Upper lobe of right lung (tissue), 1 donor: ENCODE measurements at places on chromosomes 7 and 10.

DNA sequence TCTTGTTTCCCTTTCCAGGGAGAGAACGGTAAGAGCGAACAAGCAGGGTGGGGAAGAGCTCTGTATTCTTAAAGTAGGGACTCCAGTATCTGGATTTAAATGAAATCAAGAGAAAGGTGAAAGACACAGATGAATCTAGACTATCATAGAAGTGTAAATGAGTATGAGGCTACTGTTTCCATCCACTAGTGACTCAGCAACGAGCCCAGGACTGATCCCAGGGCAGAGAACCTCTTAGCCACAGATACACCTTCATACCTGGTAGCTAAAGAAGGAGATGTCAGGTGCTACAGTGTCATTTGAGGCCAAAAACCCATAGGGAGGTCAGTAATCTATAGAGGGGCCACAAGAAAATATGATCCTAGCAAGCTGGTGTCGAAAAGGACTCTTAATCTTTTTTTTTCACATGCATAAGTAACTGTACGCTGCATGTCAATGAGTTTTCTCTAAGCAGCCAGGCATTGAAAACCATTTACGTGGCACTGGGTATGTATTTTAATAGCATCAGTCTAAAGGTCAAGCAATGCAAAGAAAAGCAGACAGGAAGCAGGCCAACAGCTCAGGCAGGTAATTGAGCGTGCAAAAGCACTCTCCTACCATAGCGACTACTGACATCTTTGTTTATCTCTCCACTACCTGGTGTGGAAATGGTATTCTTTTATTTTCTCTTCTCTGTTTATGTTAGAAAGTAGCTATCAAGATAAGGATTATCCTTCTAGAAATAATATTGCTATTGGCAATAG, 91.5 kb upstream of the EGR2 start:
- no peak for DNase-seq

- no peak for DNase-seq
These were observed 71.3 kb downstream of the KCND2 start for GRCh38 chr7:120344276-120344675.

DNA sequence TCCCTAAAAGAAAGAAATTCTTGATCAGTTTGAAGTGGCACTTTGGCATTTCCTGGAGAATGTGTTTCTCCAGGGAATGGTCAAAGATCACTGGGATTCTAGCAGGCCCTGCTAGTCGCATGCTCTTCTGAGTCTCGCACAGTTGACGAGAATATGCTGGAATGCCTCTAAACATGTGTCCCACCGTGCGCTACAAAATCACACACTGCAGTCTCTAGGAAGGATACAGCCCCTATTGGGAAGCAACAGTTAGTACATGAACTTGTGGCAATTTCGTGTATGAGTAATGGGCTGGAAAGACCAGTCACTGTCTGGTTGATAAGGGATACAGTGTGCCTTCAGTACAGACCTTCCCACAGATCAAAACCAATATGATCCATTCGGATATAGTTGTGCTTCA, 257.9 kb downstream of the PRPF18 start:
- DNase-seq = no peak

GRCh38 chr7:101597941-101598340, 31.2 kb downstream of the MYL10 start:
- no peak for DNase-seq

- no peak for DNase-seq
These were observed 14.1 kb downstream of the USP54 start for GRCh38 chr10:73576890-73577591.

GRCh38 chr10:3528271-3528670, 256.7 kb downstream of the KLF6 start:
- DNase-seq = no peak

DNA sequence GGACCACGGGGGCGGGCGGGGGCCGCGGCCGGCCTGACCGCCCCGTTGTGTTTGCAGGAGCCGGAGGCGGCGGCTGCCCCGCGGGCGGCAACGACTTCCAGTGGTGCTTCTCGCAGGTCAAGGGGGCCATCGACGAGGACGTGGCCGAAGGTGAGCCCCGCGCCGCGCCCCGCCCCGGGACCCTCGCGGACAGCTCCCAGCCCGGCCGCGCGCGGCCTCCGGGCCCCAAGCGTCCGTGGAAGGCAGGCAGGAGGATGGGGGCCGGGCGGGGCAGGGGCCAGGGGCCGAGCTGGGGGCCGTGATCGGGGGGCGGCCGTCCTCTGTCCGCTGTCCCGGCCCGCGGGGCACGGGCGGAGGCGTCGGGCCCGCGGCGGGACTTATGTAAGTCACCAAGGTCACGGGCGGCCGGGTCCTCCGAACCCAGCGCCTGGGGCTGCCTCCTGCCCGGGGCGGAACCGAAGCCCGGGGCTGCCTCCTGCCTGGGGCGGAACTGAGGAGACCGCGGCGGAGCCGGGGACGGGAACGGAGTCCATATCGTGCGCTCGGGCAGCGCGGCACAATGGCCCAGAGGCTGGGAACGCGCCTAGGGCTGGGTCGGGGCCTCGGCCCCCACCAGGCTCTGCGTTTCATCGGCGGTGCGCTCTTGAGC, 497 bp downstream of the PPP2R2D start:
- DNase-seq = peak; percentile 87

- DNase-seq = no peak
These were observed 90.5 kb downstream of the EZH2 start for GRCh38 chr7:148793590-148793989.

GRCh38 chr7:129525225-129525862, 23.0 kb downstream of the SMKR1 start:
- no peak for DNase-seq

DNA sequence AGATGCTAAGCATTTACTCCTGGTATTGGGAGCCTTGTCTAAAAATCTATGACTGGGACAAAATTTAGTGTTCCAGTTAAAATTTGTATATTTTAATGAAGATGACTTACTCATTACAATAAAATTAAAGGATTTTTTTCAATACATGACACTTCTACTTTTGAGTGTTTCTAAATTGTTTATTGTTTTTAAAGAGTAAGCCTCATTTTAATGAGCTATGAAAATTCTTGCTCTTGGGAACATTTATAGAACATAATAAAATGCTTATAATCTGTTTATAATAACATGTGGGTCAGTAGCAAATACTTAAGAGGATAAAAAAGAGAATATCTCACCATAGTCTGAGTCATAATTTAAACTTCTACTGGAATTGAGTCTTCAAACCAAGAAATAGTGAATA, 149.5 kb downstream of the PLCE1 start:
- DNase-seq = no peak

DNA sequence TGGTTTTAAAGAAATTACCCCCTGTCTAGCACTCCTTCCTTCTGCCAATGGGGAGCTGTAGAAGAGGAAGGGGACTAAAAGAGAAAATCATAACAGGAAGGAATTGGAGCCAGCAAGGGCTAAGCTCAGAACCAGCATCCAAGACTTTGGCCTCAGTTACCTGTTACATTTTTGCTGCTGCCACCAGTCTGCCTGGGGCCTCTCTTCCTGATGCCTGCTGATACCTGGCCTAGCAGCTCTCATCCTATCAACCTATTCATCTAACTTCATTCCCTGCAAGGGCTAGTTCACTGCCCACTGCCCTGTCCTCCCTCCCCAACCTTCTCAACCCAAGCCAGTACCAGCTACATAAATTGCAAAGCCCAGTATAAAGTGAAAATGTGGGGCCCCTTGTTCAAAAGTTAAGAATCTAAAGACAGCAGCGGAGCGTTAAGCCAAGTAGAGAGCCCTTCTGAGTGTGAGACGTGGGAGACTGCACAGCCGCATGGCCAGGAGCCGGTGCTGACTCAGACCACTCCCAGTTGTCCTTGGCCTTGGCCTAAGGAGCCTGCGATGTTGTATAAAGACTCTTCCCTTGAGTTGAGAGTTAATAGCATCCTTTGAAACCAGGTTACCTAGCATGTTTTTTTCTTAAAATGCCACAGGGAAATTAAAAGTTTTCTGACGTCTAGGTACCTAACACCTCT, 13.2 kb upstream of the AOC1 start:
- no peak for DNase-seq

- no peak for DNase-seq
These were observed 489.2 kb downstream of the MDFIC start for GRCh38 chr7:115410972-115411686.

DNA sequence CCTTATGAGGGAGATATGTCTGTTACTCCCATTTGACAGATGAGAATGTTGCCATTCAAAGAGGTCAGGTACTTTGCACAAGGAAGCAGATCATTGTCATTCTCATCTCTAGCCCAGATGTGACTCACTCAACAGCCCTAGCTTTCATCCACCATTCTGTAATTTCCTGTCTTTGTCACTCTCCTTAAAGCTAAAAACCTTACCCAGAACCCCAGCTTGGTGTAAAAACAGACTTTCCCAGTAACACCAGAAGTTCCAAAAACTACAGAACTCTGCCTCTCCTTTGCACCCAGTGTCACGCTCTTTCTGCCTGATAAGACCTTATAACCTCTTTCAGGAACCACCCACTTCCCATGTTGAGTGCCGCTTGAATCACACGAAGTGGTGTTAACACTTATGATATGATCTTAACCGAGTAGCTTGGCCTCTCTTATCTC, 89.1 kb upstream of the SP4 start:
- no peak for DNase-seq

GRCh38 chr7:51070151-51070550, 246.5 kb downstream of the COBL start:
- DNase-seq = no peak

GRCh38 chr7:157089100-157089610, 49.6 kb upstream of the UBE3C start:
- DNase-seq = no peak

DNA sequence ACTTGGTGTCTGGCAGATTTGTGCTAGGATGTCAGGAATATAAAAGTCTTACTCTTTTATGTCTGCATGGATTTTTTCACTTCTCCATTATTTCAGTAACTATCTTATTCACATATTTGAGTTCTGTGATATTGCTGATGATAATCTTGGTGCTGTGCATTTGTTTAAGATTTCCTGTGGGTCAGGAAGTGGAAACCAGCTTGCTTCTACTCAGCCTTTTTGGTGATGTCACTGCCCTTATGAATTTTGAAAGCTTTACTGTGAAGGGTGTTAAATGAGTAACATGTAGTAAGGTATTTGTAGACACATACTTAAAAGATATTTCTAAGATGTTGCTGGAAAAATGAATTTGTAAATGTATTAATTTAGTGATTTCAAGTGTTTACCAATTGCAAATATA, 69.5 kb upstream of the VOPP1 start:
- no peak for DNase-seq

- no peak for DNase-seq
These were observed 1156.3 kb downstream of the SORCS3 start for GRCh38 chr10:105797234-105797890.

DNA sequence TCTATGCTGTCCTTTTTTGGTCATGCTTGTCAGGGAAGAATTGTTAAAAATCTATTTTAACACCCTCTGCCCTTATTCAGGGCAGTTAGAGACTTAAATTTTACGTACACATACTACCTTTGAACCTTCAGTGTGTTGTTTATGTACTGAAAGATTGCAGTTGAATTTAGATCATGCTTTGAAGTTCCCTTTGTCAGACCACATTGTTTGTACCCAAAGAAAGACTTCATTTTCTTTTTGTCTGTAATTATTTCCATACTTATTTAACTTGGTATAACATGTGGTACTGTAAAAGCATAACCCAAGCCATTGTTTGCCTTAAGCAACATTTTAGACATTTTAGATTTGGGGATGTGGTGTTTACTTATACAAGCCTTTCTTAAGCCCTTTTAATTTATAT, 96.1 kb downstream of the MMRN2 start:
- DNase-seq = no peak

DNA sequence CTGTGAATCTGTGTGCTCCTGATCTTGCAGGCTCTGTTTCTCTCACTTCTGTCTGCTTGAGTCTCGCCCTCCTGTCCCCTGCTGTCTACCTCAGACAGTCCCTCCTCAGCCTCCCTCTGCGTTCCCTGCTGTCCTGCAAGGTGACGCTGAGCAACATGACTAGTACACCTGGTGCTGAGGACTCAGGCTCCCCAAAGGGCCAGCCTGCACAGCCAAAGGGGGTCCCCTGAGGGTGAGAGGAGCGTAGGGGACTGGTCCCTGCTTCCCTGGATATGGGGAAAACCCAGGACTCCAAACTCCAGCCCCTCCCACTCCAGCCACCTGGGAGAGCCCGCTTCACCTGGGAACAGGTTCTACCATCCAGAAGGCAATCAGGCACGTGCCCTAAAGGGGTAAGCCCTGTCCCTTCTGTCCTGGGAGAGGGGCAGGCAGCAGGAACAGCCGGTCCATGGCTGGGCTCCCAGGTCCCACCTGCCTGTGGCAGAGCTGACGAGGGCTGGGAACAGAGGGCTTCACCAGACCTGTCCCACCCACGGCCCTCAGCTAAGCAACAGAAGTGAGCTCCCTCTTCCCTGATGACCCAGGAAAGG, 156.5 kb downstream of the UBE2H start:
- no peak for DNase-seq

DNA sequence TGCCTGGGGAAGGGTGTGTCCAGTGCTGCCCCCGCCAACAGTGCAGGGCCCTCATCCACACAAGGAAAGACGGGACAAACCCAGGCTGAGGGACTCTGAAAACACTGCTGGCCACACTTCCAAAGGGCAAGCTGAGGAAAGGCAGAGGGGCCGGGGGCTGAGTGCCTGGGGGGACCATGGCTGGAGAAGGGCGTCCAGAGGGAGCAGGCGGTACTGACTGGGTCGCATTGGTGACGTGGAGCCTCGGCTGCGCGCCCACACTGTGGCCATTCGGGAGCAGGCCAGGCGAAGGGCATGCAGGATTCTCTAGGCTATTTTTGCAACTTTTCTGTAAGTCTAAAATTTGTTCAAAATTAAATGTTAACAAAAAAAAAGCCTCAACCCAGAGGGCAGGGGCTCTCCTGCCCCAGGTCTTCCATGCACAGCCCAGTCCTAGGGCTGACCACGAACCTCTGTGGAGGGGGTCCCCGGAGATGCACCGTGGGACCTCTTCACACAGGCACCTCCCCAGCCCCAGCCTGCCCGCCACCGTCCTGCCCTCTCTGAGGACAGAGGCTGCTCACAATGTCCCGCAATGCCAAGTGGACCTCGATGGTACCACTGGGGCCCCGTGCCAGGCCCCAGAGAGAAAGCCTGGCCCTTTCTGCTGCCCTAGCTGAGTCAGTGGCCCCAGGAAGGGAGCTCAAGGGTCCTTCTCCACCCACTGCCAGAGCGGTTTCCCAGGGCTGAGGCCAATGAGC, 10.4 kb downstream of the ADAM8 start:
- no peak for DNase-seq

- DNase-seq = no peak
These were observed 492.5 kb downstream of the ARL4A start for GRCh38 chr7:13179775-13180523.

GRCh38 chr7:31340603-31341002, at the start of gene NEUROD6:
TSS of gene NEUROD6 (minus strand) at chr7:31340726. CDS start at chr7:31339268, 1,458 bp downstream.
- no peak for DNase-seq

DNA sequence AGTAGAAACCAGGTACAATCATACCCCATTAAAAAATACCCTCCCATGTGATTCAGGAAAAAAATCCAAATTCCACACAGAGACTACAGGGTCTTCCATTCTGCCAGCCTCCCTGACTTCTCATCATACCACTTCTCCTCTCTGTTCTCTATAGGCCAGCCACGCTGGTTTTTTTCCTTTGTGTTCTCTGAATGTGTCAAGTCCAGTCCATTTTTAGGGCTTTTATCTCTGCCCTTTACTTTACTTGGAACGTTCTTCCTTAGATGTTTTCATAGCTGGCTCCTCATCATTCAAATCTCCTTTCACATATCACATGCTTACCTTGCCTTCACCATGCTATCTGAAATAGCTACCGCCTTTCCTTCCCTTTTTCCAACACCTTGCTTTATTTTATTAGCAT, 597.6 kb downstream of the PHTF2 start:
- DNase-seq = no peak
